ENCODE measurements at places on chromosomes 3 and 15.
A peak's percentile ranks its signal among the peaks of the same experiment; 100 is the strongest.

DNA sequence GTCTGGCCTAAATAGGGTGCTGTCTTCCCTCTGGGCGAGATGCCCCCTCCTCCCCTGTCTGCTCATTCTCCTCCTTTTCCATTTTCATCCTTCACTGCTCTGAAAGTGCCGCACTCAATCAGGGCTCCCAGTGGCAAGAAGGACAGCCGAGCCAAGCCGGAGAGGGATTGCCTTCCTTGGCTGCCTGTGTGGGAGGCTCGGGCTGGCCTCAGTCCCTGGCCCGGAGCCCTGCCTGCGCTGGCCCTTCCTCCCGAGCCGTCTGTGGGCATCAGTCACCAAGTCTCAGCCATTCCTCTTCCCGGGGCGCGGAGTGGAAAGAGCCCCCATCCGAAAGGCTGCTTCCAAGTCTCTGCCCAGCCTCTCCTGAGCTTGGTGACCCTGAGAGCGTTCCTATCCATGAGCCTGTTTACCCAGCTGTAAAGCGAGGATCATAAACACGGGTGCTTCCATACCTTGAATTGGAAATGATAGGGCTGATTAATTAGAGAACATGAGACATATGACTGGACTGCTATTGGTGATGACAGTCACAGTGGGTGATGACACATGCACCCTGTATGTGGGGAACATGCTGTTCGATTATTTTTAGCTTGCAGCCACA, 59.1 kb upstream of the TLE3 start:
- no peak for DNase-seq

DNA sequence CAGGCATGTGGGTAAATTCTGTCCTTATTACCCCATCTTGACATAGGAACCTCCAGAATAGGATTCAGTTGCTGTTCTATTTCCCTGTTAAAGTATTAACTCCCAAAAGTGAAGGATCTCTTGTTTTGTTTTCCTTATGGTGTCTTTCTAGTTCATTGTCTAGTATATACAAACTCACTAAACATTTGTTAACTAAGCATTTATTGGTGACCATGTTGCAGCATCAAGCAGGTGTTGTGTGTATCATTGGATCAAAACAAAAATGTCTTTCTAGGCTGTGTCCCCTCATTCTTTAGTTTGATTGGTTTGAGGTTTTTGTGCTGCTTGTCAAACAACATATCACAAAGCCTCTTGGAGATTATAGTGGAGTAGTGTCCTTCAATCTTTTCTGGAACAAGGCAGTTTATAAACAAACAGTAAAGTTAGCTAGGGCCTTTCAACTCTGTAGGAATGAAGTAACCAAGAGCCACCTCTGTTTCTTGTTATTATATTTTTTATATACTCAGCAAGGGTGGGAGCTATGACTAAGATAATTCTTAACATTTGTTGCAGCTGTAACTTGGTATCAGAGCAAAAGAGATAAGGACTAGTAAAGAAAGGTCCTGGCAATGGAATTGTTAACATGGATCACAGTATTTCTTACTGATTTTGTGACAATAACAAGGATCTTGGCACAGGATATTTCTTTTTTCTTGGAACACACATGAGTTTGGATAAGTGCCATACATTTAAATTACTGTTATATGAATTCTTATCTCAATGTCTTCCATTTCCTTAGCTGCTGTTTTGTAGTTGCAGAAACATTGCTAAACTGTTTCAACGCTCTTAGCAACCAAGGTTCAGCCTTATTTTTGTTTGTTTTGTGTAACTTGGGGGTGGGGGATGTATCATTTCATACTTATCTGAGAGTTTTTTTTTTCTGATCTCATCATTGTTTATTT, 49.3 kb downstream of the TMOD3 start:
- no peak for DNase-seq

DNA sequence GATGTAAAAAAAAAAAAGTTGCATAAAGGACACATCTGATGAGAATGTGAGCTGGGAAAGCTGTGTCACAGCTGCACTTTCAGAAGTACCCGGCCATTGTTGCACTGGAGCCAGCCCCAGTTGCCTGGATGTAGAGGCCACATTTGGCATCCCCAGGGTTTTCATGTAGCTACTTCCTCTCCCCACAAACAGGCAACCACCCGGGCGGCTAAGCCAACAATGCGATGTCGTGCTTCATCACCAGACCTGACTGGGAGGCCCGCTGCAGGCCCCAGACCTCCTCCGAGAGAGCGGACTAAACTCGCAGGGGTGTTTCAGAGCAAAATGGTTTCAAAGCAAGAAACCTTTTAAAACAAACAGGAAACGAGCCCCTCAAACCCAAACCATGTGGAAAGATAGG, 142.3 kb downstream of the TMCO5A start:
- DNase-seq, result no peak

GRCh38 chr3:81871358-81872155, 110.1 kb upstream of the GBE1 start:
- no peak for DNase-seq

GRCh38 chr3:98272126-98272525, 8.1 kb downstream of the OR5H6 start:
- DNase-seq, result no peak

DNA sequence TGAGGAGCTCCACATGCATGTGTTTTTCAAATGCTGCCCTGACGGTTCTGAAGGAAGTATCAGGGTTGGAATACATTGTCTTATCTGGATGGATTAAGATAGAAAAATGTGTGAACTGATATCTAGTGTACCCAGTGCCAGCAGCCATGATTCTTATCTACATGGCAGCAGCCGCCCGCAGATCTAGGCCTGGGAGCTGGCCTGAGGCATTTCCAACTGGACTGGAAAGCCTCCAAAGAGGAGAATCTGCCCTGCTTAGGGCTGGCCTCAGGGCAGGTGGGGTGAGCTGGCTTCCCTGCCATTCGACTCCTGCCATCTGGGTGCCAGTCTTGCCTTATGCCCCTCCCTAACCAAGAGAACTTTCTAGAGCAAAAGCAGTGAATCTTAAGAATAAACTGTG, 125.8 kb downstream of the SSR3 start:
- no peak for DNase-seq

- no peak for DNase-seq
Observed at GRCh38 chr3:54957711-54958110, 29.9 kb upstream of the LRTM1 start.

- DNase-seq, result peak; percentile 81
Observed at GRCh38 chr15:35696767-35697231, 150.8 kb upstream of the DPH6 start.

- no peak for DNase-seq
Observed at GRCh38 chr15:81182756-81183438, 13.8 kb upstream of the IL16 start.

DNA sequence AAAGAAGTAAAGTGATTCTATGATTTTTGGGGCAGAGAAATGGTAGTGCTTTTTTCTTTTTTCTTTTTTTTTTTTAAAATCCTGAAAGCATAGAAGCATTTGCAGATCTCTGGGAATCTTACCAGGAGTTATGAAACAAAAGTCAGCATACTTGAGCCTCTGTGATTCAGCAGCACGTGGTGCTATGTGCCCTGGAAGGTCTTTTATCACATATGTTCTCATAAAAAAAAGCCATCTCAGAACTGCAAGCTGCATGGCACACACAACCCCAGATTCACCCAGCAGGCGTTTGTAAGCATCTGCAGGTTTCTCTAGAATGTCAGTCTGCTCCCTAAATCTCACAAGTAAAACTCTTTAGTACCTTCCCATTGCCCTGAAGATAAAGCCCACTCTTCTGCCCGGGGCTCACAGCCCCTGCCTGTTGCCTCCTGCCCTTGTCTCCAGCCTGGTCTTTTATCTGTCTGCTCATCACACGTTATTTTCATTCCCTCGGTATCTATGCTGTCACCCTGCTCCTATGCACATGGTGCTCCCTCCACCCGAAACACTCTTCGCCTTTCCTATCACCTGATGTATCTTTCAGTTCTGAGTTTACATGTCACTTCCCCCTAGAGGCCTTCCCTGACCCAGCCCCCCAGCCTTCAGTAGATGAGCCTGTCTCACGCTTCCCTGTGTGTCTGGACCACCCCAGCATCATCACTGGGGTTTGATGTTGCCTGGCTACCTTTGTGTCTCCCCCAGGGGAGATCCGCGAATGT, 72.4 kb downstream of the CHDH start:
- DNase-seq, result no peak

GRCh38 chr3:185645596-185646381, 59.7 kb downstream of the SENP2 start:
- DNase-seq, result no peak

GRCh38 chr3:13532631-13533030, 16.3 kb upstream of the FBLN2 start:
- no peak for DNase-seq

GRCh38 chr3:184158404-184158803, 3.2 kb downstream of the DVL3 start:
- DNase-seq, result no peak

DNA sequence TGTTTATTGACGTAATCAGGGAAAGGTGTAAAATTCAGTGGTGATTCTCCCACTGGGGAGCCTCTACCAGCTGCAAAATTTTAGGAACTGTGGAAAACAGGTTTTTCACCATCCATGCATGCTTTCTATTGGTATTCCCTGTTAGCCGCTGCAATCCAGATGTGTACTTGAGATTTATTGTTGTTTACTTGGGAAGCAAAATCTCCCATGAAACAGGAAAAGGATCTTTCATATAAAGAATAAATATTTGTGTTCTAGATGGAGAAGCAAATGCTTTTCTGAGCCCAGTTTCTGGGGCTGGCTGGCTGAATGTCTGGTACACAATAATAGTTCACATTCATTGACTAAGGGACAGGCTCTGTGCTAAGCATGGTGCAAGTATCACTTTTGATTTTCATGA, 144.6 kb upstream of the RASGRP1 start:
- DNase-seq, result no peak

Measured in kidney epithelial cell (primary cell).